NCI-H2081 (cell line): ENCODE measurements at places on chromosomes 6 and 20.

DNA sequence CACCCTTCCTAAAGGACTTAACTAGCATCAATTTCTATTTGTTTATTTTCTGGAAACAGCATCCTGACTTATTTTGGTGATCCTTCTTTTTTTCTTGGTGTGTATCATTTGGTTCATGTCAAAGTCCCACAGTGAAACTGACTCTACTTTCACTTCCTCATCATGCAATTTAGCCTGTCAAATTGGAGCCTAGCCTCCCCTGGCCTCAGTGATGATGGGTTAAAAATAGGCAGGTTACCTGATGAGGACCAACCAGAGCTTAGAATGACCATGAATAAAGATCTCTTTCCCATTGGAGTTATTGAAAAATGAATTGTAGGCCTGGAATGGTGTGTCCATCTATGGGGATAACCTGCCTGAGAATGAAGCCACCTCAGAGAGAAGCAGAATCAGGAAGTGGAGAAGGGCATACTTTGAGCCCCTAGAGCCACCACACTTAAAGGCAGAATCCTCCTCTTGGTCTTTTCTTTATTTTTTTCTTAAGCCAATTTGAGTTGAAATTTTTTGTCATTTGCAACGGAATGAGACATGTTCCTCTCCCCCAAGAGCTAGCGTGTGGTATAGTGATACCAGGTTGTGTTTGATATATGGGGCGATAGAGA is 105.6 kb downstream of the BTBD3 start:
- DNase-seq, result no peak

- peak; percentile 16 for DNase-seq
Observed at GRCh38 chr6:14818422-14818884, 427.4 kb upstream of the JARID2 start.

- DNase-seq, result no peak
Observed at GRCh38 chr6:1669996-1670395, 60.3 kb downstream of the FOXC1 start.

GRCh38 chr20:49160057-49160929 is 27.8 kb downstream of the STAU1 start:
- DNase-seq, result no peak
